ENCODE measurements at places on chromosomes 13 and 19.
A peak's percentile ranks its signal among the peaks of the same experiment; 100 is the strongest.

GRCh38 chr13:33004511-33004910, 11.7 kb upstream of the KL start:
- DNase-seq: no peak

DNA sequence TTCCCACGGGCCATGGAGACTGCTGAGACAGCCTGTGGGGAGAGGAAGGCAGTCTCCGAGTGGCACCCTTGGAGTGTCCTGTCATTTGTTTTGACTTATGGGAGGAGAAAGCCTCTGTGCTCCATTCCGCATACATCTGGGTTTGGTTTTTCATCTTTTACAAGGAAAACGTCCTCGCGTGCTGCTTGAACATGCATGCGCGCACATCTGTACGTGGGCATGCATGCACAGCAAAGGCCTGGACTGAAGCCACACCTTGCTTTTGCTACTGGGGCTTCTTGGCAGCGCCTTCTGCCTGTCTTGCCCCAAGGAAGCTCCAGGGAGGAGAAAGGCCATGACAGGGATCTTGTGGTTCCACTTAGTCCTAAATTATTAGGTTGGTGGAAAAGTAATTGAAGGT, 44.0 kb downstream of the SUGP2 start:
- no peak for DNase-seq

DNA sequence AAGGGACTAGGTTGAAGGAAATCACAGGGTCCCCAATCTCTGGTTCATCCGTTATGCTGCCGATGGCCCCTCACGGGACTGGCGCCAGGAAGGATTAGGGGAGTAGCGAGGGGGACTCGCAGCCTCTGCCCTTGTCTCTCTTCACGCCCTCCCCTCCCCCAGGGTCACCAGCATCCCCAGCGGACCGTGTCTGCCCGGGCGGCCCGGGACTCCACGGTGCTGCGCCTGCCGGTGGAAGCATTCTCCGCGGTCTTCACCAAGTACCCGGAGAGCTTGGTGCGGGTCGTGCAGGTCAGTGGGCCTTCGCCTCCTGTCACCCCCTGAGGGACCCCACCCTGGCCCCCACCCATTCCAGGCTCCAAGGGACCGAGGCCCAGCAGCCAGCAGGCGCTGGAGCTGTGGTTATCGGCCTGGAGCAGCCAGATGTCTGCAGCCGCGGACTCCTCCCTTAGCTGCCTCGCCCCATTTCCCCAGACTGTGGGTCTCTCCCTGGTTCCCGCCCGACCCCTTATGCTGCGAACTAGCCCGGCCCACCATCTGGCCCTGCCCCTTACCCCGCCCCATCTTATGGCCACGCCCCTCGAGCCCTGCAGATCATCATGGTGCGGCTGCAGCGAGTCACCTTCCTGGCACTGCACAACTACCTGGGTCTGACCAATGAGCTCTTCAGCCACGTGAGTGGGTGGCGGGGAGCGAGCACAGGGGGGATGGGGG, 5.4 kb downstream of the PNPLA6 start:
- no peak for DNase-seq

- DNase-seq: no peak
Observed at GRCh38 chr13:96816261-96816660, 178.0 kb downstream of the OXGR1 start.

- no peak for DNase-seq
Observed at GRCh38 chr19:28619816-28620429, 593.0 kb downstream of the UQCRFS1 start.

DNA sequence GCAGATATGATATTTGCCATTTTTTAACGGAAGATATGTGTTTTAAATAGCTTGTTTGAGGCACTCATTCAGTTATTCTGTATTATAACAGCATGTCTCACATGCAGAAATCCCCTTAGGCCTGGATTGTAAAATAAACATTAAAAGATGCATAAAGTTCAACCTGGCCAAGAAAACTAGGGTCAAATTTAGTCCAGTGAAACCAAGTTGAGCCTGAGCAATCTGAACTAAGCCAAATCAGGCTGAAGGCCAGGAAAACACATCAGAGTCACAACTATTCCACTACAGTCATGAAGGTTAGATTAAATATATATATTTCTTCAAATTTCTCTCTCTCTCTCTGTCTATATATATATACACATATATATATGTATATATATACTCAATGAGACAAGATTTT, 504.8 kb downstream of the SLITRK1 start:
- no peak for DNase-seq

- no peak for DNase-seq
Observed at GRCh38 chr13:46491641-46492040, 61.3 kb upstream of the LRCH1 start.

- no peak for DNase-seq
Observed at GRCh38 chr19:55460670-55461258, 678 bp downstream of the ISOC2 start.

DNA sequence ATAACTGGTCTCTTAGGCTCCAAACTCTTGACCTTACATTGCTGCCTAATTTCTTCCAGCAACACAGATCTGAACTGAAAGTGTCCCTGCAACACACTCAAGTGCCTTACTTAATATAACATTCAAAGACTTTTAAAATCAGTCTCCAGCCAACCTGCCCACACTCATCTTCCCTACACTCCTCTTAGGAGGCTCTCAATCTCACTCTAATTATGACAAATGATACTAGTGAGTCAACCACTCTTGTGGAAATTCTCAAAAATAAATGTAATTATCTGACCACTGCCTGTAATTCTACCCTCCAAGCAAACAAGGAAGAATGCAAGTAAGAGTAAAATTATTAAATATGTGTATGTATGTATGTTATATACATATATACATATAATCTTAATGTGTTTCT, 348.1 kb upstream of the MIR17HG start:
- no peak for DNase-seq

- DNase-seq: no peak
Observed at GRCh38 chr13:97798836-97799235, 154.6 kb upstream of the IPO5 start.

DNA sequence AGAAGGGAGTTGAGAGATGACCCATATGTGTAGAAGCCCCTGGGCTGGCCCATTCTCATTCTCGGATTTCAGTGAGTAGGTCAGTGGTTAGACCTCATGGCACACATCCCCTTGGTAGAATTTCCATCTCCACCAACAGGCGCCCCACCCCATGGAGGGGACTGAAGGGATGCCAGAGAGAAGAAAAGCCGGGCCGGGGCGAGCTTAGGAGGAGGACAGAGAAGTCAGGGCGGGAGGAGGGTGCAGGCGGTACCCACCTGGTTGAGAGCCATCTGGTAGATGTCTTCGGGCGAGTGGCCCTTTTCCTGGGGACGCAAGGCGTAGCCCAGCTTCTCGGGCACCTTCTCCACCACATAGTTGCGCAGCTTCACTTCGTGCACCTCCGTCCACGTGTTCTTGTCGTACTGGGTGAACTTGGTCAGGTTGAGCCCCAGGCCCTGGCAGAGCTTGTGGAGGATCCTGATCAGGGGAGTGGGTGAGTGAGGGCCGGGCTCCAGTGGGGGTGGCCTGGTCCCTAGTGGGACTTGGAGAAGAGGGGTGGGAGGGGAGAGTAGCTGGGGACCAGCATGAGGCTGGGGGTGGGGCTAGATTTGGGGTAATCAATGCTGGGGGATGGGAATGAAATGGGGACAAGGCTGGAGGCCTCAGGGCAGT, 2.5 kb downstream of the IL4I1 start:
- DNase-seq: no peak

DNA sequence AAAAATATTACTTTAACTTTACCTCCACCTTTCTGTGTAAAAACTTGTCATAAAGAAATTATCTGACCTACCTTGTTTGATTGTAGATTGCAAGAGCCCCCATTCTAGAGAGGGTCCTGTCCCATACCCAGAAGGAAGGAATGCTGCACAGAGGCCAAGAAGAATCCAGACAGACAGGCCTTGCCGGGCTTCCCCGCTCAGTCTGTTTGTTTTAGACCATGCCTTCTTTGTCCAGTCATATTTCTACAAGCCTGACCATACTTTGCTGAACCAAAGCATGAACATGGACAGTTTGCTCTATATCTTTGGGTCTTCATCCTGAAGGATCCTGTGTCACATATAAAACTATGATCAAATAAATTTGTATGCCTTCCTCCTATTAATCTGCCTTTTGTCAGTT, 95.8 kb upstream of the MYCBP2 start:
- no peak for DNase-seq

- no peak for DNase-seq
Observed at GRCh38 chr19:3120611-3121276, 15.1 kb upstream of the GNA15 start.

DNA sequence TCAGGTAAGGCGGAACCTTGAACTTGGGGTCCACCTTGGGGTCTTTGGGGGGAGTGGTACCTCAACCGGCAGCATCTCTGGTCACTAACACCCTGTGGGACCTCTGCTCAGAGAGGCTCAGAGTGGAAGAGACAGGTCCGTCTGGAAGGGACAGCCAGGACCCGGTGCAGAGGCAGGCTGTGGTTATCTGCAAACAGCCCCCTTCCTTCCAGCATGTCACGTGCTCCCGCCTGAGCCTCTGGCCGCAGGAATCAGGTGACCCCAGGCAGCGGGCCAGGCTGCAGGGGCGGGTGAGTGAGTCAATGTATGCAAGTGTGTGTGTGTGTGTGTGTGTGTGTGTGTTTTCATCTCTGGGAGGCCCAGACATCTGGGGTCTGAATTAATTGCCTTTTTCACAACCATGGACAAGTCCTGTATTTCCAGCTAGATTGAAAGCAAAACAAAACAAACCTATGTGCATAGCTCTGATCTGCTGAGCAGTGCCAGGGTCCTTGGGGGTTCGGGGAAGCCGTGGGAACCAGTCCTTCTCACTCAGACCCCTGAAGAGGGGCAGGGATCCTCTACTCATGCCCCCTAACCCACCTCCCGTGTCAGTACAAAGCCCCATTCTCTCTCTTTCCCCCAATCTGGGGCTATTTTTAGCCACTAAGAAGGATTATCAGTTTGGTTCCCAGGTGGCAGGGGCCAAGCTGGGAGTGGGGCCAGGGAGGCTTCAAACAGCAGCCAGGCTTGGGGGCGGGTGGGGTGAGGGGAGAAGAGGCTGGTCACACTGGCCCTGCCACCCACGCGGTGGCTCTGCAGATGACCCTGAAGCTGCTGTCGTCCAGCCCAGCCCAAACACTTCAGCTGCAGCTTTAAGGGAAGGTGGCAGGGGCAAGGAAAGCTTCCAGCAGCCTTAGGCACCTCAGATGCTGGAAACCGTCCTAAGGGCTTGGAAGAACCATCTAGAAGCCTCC, 31.4 kb downstream of the CERS4 start:
- peak; percentile 85 for DNase-seq

GRCh38 chr13:98372876-98373275, 195.8 kb upstream of the RNF113B start:
- DNase-seq: no peak

DNA sequence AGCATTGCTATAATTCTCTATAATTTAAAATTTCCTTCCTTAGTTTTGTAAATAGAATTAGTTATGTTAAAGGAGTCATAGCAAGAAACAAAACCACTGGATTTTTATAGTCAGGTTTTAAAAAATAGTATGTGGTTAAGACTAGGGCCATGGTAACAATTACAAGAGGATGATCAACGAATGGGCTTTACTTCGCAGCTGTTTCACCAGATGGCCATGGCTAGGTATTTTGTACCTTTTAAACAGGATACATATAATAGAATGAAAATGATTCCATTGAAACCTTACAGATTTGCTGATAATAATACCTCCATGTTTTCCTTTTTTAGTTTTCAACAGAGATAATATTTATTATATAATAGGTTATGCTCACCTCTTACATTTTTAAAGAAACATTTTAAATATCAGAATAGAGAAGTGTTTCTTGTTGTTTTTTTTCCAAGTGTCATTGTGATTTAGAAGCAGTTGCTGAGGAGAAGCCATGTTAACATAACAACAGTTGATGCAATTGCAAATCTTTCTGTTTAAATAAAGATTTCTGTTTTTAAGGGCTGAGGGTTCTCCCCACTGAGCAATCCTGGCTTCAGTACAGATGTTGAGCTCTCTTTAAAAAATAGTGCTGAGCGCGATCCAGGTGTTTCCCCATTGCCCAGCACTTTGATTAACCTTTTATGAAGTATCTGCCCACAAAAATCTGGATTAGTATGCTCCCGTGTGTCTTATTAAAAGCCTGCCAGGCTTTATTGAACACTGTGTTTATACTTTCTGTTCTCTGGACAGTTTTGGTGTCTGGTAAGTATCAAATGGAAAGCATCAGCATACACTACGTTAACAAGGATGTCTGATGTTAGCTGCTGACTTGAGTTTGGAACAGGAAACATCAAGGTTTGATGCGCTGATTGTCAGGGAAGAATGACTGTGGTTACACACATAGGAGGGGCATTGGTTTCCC, 205.3 kb downstream of the HS6ST3 start:
- DNase-seq: no peak

DNA sequence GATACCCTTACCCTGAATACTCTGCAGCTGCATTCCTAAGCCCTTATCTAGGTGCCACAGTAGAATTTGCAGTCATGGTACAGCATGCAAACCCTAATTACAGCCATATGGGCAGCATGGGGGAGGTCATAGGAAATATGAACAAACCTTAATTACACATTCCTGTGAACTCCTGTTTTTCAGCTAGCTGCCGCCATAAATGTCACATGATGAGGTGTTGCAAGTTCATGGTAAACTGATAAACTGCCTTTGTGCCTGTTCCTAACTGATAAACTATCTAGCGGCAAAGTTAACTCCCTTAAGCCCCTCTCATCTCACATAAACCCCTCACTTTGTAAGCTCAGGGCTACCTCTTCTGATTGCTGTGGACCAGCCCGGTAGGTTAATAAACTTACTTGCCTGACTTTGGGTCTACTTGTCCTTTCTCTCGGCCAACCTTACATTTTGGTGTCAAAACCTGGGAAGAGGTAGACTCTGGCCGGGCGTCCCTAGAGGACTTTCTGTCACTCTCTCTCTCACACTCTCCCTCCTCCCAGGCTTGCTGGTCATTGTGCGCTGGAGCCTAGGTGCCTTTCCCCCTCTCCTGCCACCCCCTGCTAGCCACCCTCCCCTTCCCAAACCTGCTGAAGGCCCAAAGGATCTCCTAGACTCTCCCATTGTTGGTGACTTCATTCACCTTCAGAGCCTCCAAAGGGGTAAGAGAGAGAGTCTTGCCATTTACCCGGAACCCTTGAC, 43.3 kb downstream of the ZNF93 start:
- no peak for DNase-seq

- DNase-seq: no peak
Observed at GRCh38 chr13:93388701-93389100, 162.1 kb downstream of the GPC6 start.

- no peak for DNase-seq
Observed at GRCh38 chr19:55063492-55063843, 520 bp upstream of the RDH13 start.

GRCh38 chr19:34124828-34125227, 47.5 kb upstream of the LSM14A start:
- no peak for DNase-seq

- DNase-seq: no peak
Observed at GRCh38 chr13:31224174-31224669, 24.4 kb downstream of the B3GLCT start.
